ENCODE measurements at places on chromosomes 16 and 17.

- no peak for DNase-seq
Measured at GRCh38 chr17:77995146-77995852, 36.8 kb downstream of the TNRC6C start.

GRCh38 chr17:80104321-80104955 lies 3.1 kb downstream of the GAA start:
- DNase-seq: no peak

DNA sequence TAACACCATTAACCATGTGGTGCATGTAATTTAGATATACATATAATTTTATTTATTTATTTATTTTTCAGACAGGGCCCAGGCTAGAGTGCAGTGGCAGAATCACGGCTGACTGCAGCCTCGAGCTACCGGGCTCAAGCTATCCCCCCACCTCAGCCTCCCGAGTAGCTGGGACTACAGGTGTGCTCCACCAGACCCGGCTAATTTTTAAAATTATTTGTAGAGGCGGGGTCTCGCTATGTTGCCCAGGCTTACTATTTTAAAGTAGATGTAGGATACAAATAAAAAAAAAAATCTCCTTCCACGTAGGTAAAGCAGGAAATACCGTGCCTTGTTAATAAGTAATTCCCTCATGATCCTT lies 446 bp upstream of the COQ7 start:
- DNase-seq: no peak

DNA sequence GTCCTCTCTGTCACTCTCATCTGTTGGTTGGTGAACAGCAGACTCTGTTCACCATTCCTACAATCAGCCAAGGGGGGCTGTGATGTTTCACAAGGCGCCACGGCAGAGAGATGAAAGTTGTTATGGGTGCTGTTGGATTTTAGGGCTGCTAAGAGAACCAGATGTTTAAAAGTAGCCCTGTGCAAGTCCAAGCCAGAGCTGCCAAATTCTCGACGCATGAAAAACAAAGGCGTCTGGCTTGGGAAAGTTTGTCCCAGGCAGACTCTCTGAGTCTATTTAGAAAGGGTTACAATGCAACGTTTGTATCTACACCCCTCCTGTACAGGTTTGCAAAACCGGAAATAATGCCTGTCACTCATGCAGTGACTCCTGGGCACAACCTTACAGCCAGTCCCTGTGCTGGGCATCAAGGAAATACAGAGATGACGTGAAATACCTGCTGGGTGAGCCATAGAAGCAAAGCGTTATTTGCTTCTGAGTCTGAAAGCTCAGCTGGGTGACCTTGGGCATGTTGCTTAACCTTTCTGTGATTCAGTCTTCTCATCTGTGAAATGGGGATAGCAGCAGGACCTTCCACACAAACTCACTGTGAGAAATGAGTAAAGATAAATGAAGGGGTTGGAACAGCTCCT lies 74.8 kb downstream of the XYLT1 start:
- DNase-seq: no peak

DNA sequence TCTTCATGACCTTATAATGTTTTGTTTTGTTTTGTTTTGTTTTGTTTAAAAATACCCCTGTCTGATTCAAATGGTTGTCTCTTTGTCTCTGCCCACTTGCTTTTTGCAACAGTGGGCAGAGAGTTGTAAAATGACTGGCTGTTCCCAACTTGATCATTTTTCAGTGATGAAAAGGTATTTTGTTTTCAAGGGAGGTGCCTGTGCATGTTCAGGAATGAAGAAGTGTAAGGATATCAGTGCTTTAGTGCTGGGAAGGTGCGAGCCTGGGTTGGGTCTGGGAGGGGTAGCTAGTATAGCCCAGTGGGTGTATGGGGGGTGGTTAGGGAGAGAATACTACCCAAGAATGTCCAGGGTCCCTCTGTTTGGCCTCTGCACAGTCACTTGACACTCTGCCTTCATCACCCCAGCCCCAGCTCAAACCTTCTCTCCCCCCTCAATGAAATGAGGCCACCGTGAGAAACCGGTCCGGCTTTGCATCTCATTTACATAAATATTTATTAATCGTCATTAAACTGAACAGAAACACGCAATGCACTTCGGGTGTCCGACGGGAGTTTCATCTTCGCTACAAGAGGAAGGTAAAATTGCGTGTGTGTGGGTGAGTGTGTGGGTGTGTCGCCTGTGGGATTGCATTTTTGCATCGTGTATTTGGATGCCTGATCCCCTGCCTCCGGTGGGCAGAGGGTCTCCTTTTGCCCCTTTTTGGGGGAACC lies 4.3 kb downstream of the NEUROD2 start:
- DNase-seq: no peak

DNA sequence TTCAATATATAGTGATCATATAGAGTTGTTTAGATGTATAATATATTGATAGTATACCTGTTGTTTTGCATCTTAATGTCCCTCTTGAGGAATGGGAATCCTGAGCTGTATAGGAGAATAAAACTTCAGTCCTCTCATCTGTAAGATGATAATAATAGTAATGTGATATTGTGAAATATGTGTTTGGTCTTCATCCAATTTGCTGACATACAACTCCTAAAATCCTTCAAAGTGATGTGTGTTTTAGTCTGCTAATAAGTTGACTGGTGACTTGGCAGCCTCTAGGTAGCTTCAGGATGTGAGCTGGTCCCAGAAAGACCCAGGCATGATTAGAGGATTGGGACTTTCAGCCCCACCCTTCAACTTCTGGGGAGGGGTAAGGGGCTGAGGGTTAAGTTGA lies 22.8 kb upstream of the NFAT5 start:
- no peak for DNase-seq

GRCh38 chr17:77107506-77108433 lies 33.0 kb upstream of the SEC14L1 start:
- DNase-seq: no peak

DNA sequence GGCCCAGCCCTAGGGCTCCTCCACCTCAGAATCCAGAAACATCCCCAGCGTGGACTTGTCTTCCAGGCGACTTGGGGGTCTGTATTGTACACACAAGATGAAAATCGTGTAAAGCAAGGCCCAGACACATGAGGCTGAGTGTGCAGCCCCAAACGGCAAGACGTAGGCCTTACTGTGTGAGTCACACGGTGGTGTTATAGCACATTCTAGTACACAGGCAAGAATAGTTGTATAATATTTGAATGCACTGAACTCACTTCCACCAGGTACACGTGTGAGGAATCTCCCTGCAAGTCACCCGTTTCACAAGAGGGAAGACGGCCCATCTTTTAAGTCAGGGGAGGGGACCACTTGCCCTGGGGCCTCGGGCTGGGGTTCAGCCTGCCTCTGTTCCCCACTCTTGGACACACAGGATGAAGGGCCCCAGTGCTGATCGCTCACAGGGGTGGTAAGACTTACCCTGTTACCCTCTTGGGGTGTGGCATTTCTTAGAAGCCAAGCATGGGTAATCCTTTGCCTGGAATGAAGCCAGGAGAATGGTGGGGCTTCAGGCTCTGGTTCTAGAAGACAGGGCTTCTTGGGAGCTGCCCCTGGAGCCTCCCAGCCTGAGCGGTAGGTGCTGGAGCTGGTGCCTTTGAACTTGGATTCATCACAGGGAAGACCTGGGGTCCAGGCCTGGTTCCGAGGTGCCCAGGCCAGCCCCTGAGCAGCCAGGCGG lies 71.3 kb downstream of the SREBF1 start:
- DNase-seq: no peak

DNA sequence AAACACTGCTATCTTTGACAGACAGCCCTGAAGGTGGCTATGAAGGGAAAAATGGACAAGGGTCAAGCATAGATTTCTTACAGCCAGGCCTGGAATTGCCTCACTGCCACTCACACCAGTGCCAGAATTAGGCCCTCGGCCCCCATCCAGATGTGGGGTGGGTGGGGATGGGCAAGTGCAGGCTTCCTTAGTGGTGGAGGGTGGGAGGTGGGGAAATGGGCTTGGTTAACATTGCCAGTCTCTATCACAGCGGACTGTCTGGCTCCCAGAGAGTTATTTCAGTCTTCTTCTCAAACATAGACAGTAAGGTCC lies 24.9 kb downstream of the B9D1 start:
- DNase-seq: no peak

DNA sequence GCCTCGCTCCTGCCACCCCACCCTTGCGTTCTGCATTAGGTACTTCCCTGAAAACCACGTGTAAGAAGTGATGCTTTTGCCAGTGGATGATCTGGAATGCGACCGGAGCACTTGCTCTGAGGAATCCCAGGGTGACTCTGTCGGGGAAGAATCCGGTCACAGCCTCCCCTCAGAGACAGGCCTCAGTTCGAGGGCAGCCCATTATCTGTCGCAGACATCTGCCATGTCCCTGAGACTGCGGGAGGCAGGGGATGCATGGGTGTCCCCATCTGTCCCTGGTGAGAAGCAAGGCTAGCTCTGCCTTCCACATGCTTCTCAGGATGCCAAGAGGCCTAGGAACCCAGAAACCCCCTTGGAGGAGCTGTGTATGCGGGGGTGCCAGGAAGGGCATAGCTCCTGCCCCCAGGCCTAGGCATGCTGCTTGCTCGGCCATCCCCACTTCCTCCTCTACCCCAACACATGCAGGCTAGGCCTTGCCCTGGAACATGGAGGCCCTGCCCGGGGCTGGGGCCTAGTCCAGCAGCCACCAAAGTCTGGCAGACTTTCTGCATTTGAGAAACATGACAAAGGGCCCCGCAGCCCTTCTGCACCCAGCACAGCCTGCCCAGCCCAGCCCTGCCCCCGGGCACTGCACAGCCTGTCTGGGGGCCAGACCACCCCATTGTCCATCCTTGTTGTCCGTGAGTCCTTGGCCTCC lies 20.5 kb downstream of the MNT start:
- no peak for DNase-seq

- DNase-seq: no peak
Measured at GRCh38 chr17:72118335-72119076, 2.3 kb upstream of the SOX9 start.

GRCh38 chr17:27438348-27438998 lies 17.8 kb upstream of the KSR1 start:
- no peak for DNase-seq

GRCh38 chr16:15486661-15487060 lies 52.3 kb downstream of the BMERB1 start:
- DNase-seq: no peak

GRCh38 chr17:16491703-16492612 lies at the start of gene LRRC75A:
TSS of gene LRRC75A (minus strand) at chr17:16492193. CDS start at chr17:16491990, 203 bp downstream.
- DNase-seq: peak; percentile 48

- no peak for DNase-seq
Measured at GRCh38 chr17:44012874-44013273, 1.9 kb downstream of the TMEM101 start.

DNA sequence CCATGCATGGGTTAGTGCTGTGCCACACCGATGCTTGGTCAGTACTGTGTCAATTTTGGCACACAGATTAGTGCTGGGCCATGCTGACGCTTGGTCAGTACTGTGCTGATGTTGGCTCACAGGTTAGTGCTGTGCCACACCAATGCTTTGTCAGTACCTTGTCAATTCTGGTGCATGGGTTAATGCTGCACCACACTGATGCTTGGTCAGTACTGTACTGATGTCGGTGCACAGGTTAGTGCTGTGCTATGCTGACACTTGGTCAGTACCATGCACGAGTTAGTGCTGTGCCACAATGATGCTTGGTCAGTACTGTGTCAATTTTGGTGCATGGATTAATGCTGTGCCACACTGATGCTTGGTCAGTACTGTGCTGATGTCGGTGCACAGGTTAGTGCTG lies 103.0 kb downstream of the NPIPB11 start:
- no peak for DNase-seq

GRCh38 chr16:851209-851810 lies 50.8 kb upstream of the GNG13 start:
- DNase-seq: no peak

GRCh38 chr16:64144617-64145016 lies 977.2 kb downstream of the CDH11 start:
- DNase-seq: no peak

- DNase-seq: no peak
Measured at GRCh38 chr17:33888455-33888854, 366.6 kb upstream of the CCL2 start.

GRCh38 chr16:47144559-47144877 lies 773 bp upstream of the NETO2 start:
- no peak for DNase-seq

- DNase-seq: no peak
Measured at GRCh38 chr16:69407702-69408323, 16.6 kb upstream of the CYB5B start.

GRCh38 chr16:2267913-2268666 lies at the start of gene RNPS1:
TSS of gene RNPS1 (minus strand) at chr16:2268126. CDS start at chr16:2264643, 3,483 bp downstream.
- peak; percentile 89 for DNase-seq

DNA sequence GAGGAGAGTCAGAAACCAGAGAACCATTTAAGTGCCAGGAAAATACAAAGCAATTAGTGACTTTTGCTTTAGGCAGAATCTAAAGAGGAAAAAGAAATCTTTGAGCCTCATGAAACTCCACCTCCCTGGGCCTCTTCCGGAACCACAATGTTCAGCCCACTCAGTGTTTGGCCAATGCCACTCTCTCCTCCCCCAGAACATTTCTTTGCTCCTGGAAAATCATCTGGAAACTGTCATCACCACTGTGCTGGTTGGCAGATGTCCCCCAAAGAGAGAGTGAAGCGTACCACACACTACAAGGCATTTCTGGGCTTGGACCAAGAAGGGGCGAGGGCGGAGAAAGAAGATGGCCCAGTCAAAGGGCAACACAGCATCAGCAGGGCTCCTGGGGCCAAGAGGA lies 7.1 kb upstream of the SOX9 start:
- no peak for DNase-seq

DNA sequence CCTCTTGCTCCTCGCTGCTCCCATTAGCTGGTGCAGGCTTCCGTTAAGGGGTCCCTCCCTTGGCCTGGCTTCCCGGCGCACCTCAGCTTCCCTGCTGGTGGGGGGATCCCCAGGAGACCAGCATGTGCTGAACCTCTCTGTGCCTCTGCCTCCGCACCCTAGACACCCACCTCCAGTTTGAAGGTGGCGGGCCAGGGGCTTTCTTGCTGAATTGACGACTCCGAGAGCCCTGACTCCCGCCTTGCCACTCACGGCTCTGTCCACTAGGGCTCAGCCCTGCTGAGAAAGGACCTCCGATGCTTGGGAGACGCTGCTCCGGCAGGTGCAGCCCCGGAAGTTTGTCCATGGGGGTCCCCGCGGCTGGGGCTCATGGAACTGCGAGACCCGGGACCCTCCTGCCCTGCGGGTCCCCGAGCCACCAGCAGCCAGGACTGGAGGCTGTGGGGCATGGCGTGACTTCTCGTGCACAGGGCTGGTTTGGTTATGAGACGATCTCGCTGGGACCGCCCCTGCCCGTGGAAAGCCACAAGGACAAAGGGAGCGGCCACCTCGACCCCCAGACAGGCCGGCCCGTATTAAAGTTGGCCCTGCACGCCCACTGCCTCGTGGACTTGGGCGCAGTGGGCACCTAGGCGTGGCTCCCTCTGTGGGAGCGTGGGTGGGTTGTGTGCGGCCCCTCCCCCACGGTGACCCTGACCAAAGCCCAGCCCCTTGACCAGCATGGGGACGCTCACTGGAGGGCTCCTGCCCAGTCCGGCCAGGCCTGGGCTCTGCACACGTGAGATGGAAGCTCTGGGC lies 8.1 kb downstream of the CHMP6 start:
- DNase-seq: no peak

Measured in stimulated activated CD4-positive, alpha-beta T cell treated with anti-CD3 and anti-CD28 coated beads, Interleukin-15, amount 100 ng/mL, for 1 hour (primary cell).